Upper lobe of right lung (tissue), 1 donor: ENCODE measurements at places on chromosomes 12 and 14.

GRCh38 chr14:71959055-71959454, 26.8 kb downstream of the RGS6 start:
- no peaks in the 10 kb centered on the region for H3K4me1 ChIP-seq
- no peaks in the 10 kb centered on the region for H3K27me3 ChIP-seq
- H3K4me3 ChIP-seq: no peak overlapping the region
- no peak for DNase-seq

DNA sequence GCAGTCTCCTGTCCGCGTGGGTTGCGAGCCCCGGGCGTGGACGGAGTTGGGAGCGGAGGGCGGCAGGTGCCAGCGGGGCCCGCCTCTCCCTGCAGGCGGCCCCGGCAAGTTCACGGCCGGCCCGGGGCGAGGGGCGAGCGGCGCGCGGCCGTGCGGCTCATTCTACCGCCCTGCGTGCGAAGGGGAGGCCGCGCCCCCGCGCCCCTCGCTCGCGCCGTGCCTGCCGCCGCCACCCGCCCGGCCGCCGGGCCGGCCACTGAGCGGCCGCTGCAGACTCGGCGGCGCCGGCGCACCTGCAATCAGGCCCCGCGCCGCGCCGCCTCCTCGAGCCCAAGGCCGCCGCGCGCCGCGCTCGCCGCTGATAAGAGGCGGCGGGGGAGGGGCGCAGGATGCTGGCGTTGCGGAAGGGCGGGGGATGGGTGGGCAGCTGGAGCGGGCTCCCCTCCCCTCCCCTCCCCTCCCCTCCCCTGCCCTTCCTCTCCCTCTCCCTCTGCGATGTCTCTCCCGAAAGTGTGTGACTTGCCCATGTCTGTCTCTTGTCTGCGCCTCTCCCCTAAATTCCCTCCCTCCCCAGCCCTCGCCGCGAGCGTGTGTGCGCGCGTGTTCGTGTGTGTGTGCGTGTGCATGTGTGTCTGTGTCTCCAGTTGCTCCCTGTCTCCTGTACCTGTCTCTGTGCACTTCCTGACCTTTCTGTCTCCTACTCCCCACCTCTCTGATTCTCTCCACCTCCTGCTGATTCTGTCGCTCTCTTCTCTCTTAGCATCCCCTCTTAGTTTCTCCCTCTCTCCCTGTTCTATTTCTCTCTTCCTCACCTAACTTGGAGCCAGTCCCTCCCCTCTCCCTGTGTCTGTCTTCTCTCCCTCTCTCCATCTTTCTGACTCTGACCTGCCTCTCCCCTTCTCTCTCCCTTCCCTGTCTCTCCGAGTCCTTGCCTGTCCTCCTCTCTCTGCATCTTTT, 768.1 kb upstream of the TBX3 start:
- no peaks in the 10 kb centered on the region for H3K36me3 ChIP-seq
- H3K4me1 ChIP-seq: no peaks in the 10 kb centered on the region
- peak; percentile 68 for DNase-seq
- peaks cover 12% of the 10 kb centered on the region for H3K27me3 ChIP-seq

GRCh38 chr14:75734854-75735253, 73.8 kb downstream of the TTLL5 start:
- H3K27ac ChIP-seq: no peak overlapping the region
- H3K4me1 ChIP-seq: no peaks in the 10 kb centered on the region
- H3K36me3 ChIP-seq: peaks cover 12% of the 10 kb centered on the region
- H3K4me3 ChIP-seq: no peak overlapping the region

- no peak overlapping the region for H3K4me3 ChIP-seq
- H3K4me1 ChIP-seq: no peaks in the 10 kb centered on the region
- no peak overlapping the region for H3K27ac ChIP-seq
- DNase-seq: no peak
Measured at GRCh38 chr12:96710127-96710745, 196.8 kb upstream of the NEDD1 start.

DNA sequence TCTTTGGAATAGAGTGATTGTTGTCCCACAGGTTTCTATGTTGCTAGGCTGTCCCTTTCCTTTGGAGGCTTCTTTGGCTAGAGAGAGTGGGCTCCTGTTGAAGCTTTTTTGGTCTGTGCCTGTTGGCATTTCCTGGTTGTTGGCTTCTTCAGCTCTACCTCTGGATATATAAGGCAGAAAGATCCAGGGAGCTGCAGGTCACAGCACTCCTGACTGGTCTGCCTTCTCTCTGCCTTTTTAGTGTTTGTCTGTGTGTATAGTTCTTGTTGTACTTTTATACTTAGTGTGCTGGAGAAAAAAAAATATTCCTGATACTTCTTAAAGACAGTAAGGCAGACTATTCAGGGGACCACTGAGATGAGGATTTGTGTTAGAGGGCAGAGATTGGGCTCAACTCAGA, 202.7 kb downstream of the FBXL14 start:
- H3K27ac ChIP-seq: no peak overlapping the region
- no peaks in the 10 kb centered on the region for H3K36me3 ChIP-seq
- no peak for DNase-seq
- H3K27me3 ChIP-seq: no peaks in the 10 kb centered on the region
- no peak overlapping the region for H3K4me3 ChIP-seq
- H3K4me1 ChIP-seq: no peaks in the 10 kb centered on the region

DNA sequence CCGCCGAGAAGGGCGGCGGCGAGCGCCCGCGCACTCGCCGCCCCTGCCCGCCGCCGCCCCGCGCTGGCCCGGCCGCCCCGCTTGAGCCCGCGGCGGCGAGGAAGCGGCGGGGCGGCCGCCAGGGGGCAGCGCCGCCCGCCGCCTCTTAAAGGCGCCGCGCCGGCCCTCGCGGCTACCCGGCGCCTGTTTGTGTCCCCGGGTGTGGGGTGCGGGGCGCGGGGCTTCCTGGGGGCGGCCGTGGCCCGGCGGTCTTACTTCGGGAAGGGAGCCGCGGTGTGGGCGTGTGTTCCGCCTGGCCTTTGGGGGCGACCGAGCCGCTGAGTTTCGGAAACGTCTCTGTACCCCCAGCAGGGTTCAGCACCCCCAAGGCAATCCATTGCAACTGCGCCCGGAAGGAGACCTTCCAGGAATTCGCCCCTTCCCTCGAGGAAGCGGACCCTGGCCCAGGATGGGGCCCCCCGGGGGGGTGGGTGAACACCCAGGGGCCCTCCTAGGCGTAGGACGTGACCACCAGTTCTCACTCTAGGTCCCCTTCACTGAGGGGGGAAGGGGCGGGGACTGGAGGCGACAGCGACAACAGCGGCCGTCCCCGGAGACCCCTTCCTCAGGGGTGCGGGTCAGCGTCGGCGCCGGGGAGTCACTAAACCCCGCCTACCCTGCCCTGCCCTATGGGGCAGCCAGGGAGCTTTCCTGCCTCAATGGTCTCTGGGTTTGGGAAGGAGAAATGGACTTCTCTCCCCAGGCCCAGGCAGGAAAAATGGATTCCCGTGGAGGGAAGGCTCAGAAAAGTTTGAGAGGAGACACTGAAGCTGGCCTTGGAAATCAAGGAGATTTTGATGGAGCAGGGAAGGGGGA, at the start of gene ITPK1:
Gene ITPK1, minus strand, starts transcription at position 105 of the 855 bp plus-strand sequence. CDS start 762 bp downstream, outside the sequence.
- H3K4me3 ChIP-seq: peak within 1 kb of the TSS; percentile 72
- peak; percentile 86 for DNase-seq
- no peaks in the 10 kb centered on the region for H3K36me3 ChIP-seq
- peaks cover 33% of the 10 kb centered on the region for H3K4me1 ChIP-seq
- H3K27me3 ChIP-seq: no peaks in the 10 kb centered on the region
- peak within 1 kb of the TSS; percentile 95 for H3K27ac ChIP-seq

- no peaks in the 10 kb centered on the region for H3K36me3 ChIP-seq
- H3K4me3 ChIP-seq: no peak overlapping the region
- H3K4me1 ChIP-seq: no peaks in the 10 kb centered on the region
- DNase-seq: no peak
- no peaks in the 10 kb centered on the region for H3K27me3 ChIP-seq
Measured at GRCh38 chr14:39974036-39974435, 541.8 kb upstream of the FBXO33 start.

DNA sequence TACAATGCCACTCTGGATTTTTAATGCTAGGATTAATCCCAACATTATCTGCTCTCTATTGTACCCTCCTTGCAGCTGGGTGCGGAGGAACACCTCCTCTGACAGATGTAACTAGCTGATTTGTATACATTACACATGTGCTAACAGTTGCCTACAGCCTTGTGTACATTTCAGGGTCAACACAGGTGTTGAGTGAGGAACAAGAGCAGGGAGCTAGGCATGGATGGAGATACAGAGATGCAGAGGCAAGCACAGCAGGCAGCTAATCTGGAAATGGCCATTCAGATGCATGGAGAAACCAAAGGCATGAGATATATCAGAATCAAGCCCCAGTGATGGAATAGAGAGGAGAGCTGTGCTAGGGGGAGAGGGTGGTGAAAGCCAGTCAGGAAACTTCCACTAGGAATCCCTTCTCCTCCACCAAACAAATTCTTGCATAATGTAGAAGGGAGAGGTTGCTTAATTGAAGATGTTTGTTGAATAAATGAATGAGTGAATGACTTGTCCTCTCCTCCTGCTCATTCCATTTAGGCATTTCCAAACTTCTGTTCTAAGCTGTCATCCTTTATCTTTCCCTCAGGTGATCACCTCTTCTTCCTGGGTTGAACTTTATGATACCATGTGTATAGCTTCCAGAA, 313.2 kb downstream of the ATP23 start:
- DNase-seq: no peak
- no peak overlapping the region for H3K27ac ChIP-seq
- no peaks in the 10 kb centered on the region for H3K27me3 ChIP-seq
- no peaks in the 10 kb centered on the region for H3K36me3 ChIP-seq

GRCh38 chr12:1912580-1913376, 5.7 kb downstream of the CACNA2D4 start:
- H3K4me1 ChIP-seq: no peaks in the 10 kb centered on the region
- no peaks in the 10 kb centered on the region for H3K36me3 ChIP-seq
- no peak overlapping the region for H3K4me3 ChIP-seq
- no peak overlapping the region for H3K27ac ChIP-seq
- H3K27me3 ChIP-seq: peaks cover 12% of the 10 kb centered on the region
